Stimulated activated CD4-positive, alpha-beta T cell treated with anti-CD3 and anti-CD28 coated beads, Interleukin-15, amount 100 ng/mL, for 48 hours (primary cell): ENCODE measurements at places on chromosomes 3 and 15.

DNA sequence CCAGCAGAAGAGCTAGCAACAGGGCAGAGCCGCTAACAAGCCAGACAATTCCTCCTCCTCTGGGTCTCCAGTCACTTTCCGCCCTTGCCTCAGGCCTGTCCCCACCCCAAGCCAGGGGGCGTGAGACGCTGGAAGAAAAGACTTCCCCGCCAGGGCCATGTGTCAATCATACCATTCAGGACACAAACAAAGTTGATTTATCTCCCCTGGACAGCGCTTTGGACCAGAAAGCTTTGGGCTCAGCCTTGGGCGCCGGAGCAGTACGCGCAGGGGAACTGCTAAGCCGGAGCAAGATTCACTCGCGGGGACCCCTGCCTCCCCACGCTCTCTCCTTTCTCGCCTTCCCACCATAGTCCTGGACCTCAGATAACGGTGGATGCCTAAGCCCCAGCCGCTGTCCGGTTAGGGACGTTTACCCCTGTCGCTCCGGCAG, 479 bp downstream of the LRRC2 start:
- DNase-seq: no peak

GRCh38 chr15:50815958-50816590, 50.6 kb upstream of the SPPL2A start:
- no peak for DNase-seq

GRCh38 chr3:42704136-42704841, 1.7 kb upstream of the HHATL start:
- DNase-seq: no peak

DNA sequence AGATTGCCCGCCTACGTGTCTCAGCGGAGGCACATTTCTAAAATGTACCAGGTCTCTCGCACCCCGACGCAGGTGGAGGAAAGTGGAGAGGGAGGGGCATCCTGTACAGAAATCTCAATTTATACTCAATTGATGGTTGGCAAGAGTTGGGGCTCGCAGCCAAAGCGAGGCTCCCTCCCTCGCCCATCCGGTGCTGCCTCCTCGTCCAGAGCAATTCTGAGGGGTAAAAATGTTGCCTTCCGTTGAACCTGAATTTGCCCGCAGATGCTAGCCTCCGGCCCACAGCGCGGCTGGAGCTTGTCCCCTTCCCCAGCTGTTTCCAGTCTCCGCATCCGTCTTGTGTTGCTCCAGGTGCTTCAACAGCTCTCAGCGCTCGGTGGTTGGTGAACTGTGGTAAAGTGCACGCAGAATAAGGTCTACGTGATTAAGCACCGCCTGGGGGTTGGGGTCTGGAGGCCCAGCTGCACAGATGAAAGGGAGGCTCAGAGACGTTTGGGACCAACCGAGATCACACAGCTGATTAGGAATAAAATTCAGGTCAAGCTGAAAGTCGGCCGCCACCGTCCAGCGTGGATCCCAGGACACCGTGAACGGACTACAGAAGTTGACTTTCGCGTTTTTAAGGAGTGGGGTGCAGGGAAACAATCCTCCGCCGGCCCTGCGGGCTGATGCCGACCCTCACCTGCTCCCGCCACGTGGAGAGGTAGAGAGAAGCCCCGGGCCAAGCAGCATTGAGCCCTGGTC, 846 bp upstream of the POLG start:
- DNase-seq: no peak

DNA sequence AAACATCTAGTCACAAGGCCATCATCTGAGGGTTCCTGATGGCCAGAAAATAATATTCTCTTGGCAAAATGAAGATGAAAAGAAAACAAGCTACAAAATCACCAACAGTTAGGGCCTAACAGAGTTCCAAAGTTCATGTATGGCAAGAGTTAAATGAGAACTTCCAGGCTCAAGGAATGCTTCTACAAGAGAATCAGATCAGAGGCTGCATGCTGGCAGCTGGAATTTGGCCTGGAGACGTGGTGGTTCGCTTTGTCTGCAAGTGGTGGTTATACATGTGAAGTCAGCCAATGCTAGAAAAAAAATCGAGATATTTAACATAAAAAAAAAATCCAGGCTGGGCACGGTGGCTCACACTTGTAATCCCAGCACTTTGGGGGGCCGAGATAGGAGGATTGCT, 5.6 kb downstream of the SIAH2 start:
- DNase-seq: no peak

DNA sequence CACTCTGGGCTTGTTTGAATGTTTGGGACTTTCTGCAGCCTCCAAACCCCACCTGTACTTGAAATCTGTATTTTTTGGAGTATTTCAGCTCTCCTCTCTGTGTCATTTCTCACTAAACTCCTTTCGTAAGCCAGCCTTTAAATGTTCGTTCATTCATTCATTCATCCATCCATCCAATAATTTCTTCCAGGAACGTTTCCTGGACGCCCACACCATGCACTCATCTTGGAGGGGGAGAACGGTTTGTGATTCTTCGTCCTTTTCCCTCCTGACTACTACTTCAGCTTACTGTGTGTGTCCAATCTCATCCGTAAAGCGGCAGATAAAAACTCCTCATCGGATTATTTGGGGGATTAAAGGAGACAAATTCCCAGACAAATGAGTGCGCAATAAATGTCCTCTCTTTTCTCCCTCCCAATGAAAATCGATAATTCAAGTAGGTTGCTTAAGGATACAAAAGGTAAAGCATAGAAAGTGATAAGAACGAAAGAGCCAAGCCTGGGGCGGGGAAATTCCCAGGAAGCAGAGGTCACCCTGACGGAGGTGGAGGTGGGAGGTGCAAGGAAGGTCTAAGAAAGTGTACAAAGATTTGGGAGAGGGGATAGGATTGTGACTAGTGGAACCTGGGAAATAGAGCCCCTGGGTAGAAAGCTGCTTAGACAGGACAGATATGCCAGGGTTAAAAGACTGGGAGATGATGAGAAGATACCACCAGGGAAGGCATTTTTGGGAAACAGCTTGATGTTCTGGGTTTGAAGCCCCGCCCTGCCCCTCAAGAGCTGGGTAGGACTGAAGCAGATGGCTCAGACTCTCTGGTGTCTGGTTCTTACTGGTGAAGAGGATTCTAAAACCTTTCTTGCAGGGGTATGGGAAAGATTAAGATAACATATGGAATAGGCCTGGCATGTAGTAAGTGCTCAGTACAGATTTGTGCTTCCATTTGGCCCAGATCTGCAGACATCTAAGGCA, 896 bp upstream of the KLHL25 start:
- DNase-seq: no peak

- no peak for DNase-seq
Observed at GRCh38 chr3:111781561-111782446, 77.3 kb upstream of the PHLDB2 start.

DNA sequence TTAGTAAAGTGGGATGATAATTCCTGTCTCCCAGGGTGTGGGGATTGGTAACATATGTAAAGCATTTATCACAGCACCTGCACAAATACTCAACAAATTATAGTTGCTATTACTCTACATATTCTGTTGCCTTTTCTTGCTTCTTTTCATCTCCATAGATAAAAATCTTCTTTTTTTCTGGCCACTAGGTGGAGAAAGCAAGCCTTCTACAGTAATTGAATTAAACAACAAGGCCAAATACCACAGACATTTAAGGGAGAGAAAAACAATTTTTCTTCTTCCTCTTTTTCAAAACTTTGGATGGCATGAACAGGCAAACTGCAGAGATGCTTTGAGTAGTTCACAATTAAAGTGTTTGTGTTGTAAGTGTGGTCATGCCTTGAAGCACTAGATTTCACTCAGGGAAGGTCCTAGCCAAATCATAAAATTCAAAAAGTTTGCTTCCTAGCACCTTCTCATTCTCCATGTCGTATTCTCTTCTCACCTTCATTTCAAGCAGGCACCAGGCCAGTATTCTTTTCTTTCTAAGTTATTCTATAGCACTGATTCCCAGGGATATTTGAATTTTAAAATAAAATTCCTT, 493.4 kb upstream of the TGFBR2 start:
- no peak for DNase-seq
